ENCODE measurements at places on chromosomes 5 and 9.

DNA sequence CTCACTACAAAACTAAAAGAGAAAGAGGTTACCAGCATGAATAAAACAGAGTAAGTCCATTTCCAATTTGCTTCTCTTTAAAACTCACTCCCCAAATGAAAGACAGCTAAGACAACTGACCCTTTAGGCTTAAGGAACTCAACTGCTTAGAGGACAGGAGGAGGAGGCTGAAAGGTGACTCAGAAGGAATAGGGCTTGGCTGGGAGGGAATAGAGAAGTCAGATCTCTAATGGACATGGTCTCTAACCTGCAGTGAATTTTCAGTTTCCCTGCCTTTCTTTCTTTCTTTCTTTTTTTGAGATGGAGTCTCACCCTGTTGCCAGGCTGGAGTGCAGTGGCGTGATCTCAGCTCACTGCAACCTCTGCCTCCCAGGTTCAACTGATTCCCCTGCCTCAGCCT, 261.8 kb upstream of the CLINT1 start:
- no peak for DNase-seq

- no peak for DNase-seq
Observed at GRCh38 chr5:143968071-143968878, 156.3 kb downstream of the HMHB1 start.

GRCh38 chr5:96294884-96295202, 138.2 kb downstream of the PCSK1 start:
- no peak for DNase-seq

DNA sequence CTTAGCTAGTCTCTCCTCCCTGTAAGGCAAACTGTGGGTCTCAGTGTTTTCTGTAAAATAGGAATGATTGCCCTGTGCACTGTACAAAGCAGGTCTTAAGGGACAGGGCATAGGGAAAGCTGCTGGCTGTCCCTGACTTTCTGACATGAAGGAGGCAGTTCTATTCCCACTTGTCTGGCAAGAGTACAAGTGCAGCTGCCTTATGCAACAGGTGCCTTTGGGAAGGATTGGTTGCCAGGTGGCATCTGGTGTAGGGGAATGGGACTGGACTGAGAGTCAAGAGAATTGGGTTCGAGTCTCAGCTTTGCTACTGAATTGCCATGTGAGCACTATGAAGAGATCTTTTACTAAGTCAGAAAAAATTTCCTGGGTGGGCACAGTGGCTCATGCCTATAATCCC, 10.0 kb downstream of the BSPRY start:
- no peak for DNase-seq

DNA sequence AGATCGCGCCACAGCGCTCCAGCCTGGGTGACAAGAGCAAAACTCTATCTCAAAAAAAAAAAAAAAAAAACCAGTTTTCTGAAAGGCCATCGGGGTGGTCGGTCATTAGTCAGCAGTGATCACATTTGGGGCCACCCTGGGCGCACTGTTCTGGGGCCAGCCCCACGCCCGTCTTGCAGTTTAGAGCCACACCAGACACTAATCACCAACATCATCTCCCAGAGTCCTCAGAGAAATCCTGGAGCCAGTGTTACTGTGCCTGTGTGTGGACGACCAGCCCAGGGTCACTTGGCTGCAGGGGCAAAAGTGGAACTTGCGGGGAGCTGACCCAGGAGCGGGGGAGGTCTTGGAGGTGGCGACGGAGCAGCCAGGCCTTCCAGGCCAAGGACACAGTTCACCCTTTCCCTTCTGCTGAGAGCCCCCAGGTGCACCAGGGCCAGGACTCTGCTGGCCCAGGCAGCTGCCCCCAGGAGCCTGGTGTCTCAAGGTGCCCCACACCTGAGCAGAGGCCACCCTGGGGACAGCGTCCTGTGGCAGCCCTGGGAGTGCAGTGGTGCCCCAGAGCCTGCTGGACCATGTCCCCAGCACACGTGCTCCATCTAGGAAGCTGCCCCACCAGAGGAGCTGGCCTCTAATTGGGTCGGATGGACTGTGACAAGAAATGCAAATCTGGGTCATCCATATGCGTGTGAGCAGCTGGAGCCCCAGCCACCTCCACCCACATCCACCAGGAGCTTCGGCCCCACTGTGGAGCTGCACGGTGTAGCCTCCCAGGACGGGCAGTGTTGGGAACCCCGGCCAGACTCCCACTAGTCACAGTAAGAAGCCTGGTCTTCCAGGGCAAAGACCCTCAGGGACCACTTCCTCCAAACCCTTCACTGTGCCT, 51.1 kb downstream of the NEK6 start:
- no peak for DNase-seq

DNA sequence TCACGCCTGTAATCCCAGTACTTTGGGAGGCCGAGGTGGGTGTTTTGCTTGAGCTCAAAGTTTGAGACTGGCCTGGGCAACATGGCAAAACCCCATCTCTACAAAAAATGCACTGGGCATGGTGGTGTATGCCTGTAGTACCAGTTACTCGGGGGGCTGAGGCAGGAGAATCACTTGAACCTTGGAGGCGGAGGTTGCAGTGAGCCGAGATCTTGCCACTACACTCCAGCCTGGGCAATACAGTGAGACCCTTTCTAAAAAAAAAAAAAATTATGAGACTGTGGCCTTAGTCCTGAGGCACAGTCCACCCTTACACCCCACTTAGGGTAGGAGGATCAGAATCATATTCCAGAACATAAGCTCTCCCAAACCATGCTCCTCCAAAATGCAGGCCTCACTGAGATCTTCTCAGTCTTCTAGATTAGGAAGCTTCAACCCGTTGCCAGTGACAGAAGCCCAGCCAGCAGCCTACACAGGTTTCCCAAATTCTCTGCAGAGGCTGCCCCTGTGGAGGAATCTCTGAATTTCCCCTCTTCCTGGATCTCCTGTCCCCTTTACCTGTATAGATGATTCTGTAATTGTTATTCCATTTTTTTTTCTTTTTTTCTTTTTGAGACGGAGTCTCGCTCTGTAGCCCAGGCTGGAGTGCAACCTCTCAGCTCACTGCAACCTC, 77.3 kb downstream of the BASP1 start:
- no peak for DNase-seq

GRCh38 chr5:89281211-89281610, 398.2 kb upstream of the MEF2C start:
- no peak for DNase-seq

GRCh38 chr5:383066-383465, 59.9 kb upstream of the EXOC3 start:
- no peak for DNase-seq

GRCh38 chr5:81749192-81749560, 1.7 kb downstream of the SSBP2 start:
- DNase-seq, result peak; percentile 4

DNA sequence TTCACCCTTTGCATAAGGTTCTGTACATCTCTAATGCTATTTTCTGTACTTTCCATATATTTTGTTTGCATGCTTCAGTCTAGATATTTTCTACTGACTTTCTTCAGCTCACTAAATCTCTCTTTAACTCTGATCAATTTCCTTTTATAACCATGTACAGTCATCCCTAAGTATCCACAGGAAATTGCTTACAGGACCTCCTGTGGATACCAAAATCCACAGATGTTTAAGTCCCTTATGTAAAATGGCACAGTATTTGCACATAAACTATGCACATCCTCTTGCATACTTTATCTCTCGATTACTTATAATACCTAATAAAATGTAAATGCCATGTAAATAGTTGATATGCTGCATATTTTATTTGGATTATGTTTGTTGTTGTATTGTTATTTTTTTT, 442.1 kb downstream of the TLE4 start:
- DNase-seq, result no peak

GRCh38 chr9:90092508-90092907, 487.7 kb downstream of the GADD45G start:
- DNase-seq, result no peak

- DNase-seq, result peak; percentile 24
Observed at GRCh38 chr5:167764641-167765289, 526.7 kb upstream of the WWC1 start.

DNA sequence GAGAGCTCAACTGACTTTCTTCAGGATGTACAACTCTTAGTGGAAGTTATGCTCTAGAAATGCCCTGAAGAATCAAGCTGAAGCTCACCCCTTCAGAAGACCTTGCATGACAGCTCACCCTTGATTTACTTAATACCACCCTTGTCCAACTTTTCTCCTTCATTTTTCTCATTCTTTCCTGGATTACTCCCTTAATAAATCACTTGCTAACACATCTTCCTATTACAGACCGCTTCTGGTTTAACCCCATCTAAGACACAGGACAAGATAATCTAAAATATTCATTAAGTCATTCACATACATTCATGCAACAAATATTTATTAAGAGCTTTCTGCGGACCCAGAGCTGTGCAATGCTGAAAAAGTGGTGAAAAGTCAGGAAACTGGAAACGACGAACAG, 630.7 kb upstream of the RORB start:
- no peak for DNase-seq

- DNase-seq, result no peak
Observed at GRCh38 chr5:7629561-7629960, 221.4 kb downstream of the CFAP90 start.

- DNase-seq, result peak; percentile 30
Observed at GRCh38 chr9:6078382-6079105, 63.1 kb upstream of the RANBP6 start.

GRCh38 chr9:89563571-89564345, 41.1 kb upstream of the GADD45G start:
- no peak for DNase-seq

DNA sequence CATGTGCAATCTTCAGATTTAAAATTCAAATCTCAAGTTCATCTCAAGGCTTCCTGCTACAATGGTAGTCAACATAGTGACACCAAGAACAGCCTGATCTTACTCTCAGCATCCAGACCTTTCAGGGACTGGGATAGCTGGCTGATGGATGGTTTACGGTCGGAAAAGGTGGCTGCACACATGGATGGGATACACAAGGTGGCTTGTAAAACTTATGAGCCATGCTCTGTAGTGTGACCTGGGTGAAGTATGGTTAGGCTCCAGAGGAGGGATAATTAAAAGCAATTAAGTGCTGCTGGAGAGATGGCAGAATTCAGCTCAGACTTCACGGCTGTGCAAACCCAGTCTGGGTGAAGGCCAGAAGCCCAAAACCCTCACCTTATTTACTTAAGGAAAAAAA, 379.5 kb downstream of the NFIB start:
- DNase-seq, result no peak

GRCh38 chr9:5743109-5743508, 89.8 kb downstream of the ERMP1 start:
- DNase-seq, result no peak

- DNase-seq, result peak; percentile 70
Observed at GRCh38 chr9:123996731-123997421, 14.7 kb upstream of the LHX2 start.

DNA sequence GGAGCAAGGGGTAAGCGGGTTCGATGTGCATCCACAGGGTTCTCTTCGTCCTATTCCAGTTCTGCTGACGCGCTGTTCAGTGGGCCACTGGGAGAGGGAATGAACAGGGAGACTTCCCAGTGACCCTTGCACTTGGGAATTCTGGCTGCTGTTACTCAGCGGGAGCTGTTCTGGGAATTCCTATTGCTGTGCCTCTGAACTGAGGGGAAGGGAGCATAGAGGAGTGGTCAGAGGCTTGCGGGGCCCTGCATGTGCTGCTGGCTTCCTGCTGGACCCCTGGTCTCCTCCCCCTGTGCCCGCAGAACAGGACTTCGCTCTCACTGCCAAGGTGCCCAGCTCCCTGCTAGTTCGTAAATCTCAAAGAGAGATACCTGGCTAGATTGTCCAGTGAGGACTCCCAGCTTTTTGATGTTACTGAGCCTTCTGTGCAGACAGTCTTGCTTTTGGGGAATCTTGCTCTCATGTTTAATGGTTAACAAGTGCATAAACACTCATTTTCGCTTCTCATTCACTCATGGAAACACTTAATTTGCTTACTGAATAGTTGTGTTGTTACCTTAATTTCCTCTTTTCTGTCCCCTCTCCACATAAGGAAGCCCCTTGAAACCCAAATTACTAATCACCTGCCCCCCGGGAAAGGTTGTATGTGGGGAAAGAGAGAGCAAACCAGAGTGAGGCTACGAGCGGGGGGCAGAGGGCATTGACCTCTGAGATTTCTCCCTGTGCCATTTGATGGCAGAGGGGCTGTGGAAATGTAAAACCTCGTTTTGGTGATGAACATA, 5.9 kb downstream of the TRIO start:
- peak; percentile 44 for DNase-seq

GRCh38 chr9:83429229-83429628, 109.0 kb downstream of the FRMD3 start:
- peak; percentile 37 for DNase-seq

GRCh38 chr9:120440791-120441190, 139.2 kb downstream of the CDK5RAP2 start:
- DNase-seq, result no peak

DNA sequence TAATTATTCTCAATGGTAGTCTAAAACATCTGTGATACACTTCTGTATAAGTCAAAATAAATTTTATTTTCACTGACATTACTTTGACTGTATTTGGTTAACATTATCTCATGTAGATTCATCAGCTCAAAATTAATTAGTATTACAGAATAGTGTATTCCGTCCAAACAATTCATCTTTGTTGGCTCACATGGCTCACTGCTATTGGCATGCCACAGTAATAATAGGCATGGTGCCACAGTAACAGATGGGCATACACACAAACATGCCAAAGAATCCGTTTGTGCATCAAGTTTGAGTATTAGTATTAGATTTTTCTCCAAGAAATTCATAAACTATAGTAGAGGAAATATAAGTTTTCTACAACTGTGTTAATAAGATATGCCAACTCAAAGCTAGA, 14.2 kb downstream of the AP3B1 start:
- no peak for DNase-seq
